NCI-H2029 (cell line): ENCODE measurements at places on chromosomes 16 and 17.

DNA sequence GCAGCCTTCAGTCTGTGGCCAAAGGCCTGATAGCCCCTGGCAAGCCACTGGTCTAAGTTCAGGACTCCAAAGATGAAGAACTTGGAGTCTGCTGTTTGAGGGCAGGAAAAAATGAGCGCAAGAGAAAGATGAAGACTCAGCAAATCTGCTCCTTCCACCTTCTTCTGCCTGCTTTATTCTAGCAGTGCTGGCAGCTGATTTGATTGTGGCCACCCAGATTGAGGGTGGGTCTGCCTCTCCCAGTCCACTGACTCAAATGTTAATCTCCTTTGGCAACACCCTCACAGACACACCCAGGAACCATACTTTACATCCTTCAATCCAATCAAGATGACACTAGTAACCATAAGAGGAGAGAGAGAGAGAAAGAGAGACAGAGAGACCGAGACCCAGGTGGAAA, 127.6 kb downstream of the UTP18 start:
- DNase-seq = no peak

GRCh38 chr16:51630076-51630475, 479.0 kb upstream of the SALL1 start:
- DNase-seq = no peak

- no peak for DNase-seq
These were observed 47.3 kb downstream of the UBE2G1 start for GRCh38 chr17:4319221-4319620.

DNA sequence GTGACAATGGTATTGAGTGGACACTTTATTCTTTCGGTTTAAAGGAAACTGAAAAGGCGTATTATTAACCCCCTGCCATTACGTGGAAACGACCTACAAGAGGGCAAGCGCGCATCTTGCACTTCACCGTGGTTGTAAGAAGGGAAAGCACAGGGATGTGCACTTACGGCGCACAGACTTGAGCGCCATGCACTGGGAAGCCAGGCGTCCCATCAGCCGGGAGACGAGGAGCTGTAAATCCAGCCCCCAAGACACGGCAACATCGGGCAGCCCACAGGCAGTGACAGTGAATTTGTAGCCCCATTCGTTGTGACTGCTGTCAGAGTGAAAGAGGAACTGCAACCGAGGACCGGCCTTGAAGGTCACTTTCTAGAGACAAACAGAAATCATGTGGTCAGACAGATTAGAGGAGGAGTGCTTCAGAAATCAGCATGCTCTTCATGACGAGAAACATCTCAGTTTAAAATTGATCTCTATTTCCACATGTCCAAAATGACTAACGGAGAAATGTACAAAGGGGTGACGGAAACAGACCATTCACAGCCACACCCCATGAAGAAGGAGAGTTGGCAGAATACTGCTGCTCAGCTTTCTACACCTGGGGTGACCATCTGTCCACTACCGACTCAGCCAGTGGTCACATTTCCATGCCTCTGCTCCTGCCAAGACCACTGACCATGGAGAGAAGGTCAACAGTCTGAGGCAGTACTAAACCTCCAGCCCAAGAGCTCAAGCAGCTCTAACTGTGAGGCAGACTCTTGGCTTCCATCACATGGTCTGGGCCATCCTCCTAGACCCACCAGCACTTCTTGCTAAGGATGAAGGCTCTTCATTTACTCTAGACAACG, 68.6 kb downstream of the ZZEF1 start:
- DNase-seq = no peak

GRCh38 chr16:30379158-30379783, 3.1 kb downstream of the SEPTIN1 start:
- no peak for DNase-seq

GRCh38 chr16:29996766-29997250, 767 bp downstream of the INO80E start:
- DNase-seq = no peak

DNA sequence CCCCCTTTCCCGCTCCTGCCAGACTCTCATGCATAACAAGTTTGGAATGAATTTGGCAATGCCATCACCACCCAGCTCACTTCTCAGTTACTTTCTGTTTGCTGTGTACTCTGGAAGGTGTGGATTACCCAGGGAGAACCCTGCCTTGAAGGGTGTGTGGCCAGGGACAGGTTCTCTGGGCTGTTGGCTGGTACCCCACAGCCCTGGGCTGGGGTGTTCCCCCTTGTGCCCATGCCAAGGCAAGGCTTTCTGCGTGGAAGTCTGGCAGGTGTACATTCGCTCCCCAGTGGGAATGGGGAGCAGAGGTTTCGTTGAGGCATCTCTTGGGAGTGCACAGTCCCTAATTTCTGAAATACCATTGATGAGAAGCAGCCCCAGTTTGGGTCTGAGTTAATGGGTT, 187.7 kb downstream of the CCDC182 start:
- DNase-seq = no peak

DNA sequence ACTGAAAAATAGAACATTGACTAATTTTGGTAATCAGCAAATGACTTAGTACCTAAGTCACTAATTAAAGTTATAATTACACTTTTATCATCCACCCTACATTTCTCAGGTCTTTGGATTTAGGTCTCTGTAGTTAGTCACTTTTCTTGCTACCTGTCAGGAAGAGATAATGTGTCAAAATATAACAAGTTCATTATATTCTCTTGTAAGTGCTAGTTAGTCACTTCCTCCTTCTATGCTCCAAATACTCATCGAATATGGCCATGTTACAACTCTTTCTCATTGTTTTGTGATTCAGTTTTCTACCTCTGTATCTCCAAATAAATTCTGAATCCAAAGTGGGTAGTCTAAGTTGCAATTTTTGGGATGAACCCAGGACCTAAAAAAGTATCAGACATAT, 163.5 kb upstream of the KIF2B start:
- DNase-seq = no peak

GRCh38 chr17:59533694-59534093, 31.7 kb upstream of the DHX40 start:
- DNase-seq = no peak

GRCh38 chr17:32803544-32803943, 73.4 kb downstream of the MYO1D start:
- no peak for DNase-seq

DNA sequence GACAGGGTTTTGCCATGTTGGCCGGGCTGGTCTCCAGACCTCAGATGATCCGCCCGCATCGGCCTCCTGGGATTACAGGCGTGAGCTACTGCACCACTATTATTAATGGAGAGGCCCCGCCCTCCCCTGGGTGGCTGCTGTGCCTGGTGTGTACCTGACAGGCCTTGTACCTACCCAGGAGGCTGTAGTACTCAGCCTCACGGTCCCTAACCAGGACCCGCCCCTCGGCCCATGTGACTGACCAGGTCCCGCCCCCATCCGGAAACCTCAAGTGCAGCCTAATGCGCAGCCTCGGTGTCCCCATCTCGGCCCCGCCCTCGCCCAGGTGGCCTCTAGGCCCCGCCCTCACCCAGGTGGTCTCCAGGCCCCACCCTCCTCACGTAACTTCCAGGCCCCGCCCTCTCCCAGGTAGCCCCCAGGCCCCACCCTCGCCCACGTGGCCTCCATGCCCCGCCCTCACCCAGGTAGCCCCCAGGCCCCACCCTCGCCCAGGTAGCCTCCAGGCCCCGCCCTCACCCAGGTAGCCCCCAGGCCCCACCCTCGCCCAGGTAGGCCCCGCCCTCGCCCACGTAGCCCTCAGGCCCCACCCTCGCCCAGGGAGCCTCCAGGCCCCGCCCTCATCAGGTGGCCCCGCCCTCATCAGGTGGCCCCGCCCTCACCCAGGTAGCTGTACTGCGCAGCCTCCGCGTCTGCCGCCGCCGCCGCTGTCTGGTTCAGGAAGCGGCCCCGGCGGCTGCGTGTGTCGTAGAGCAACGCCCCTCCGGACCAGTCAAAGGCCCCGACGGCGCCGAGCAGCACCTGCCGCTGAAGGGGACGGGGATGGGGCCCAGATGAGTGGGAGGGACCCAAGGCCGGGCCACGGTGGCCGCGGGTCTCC, 31.0 kb downstream of the HASPIN start:
- peak; percentile 91 for DNase-seq

GRCh38 chr16:20203272-20203671, 124.0 kb downstream of the GP2 start:
- no peak for DNase-seq

- no peak for DNase-seq
These were observed 1.1 kb downstream of the KDM8 start for GRCh38 chr16:27204312-27204915.

- peak; percentile 76 for DNase-seq
These were observed 10.1 kb downstream of the KCTD5 start for GRCh38 chr16:2692251-2692947.

DNA sequence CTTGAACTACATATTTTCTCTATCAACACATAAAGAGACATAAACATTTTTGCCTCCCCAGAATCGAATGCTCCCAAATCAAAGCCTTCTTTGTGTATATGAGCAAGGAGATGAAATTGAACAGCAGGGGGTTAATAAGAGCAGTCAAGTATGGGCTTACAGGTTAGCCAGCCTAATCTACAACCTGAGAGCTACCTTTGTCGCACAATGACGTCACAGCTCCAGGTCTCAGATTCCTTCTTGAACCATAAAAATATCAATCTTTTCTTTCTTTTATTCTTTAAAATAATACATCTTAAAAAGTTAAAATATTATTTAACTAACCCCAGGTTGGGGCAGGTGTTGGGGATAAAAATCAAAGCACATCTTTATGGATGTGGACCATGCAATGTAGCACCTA, 482.9 kb upstream of the CDH11 start:
- no peak for DNase-seq

GRCh38 chr17:81563861-81564586, 11.9 kb upstream of the FAAP100 start:
- no peak for DNase-seq
